Osteoblast (primary cell): ENCODE measurements at places on chromosomes 6 and 20. TPM values are rescaled to one million over a fixed set of nuclear protein-coding genes. Genes with fewer than 3 reads are reported as not detected.

DNA sequence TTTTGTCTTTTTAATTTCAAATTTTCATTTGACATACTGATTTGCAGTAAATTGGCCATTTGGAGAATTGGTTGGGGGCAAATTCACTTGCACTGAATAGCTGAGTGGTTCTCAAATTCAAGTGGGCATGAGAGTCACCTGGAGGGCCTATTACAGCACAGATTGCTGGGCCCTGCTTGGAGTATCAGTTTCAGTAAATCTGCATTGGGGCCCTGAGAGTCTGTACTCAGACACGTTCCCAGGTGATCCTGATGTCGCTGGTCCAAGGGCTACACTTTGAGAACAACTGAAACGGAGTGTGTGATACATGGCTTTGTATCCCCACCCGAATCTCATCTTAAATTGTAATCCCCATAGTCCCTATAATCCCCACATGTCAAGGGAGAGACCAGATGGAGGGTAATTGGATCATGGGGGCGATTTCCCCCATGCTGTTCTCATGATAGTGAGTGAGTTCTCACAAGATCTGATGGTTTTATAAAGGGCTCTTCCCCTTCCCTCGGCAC lies 115.9 kb downstream of the KLHL32 start:
- no peak overlapping the region for H3K4me3 ChIP-seq
- no peaks in the 10 kb centered on the region for H3K36me3 ChIP-seq
- no peaks in the 10 kb centered on the region for H3K27me3 ChIP-seq
- no peak for DNase-seq

DNA sequence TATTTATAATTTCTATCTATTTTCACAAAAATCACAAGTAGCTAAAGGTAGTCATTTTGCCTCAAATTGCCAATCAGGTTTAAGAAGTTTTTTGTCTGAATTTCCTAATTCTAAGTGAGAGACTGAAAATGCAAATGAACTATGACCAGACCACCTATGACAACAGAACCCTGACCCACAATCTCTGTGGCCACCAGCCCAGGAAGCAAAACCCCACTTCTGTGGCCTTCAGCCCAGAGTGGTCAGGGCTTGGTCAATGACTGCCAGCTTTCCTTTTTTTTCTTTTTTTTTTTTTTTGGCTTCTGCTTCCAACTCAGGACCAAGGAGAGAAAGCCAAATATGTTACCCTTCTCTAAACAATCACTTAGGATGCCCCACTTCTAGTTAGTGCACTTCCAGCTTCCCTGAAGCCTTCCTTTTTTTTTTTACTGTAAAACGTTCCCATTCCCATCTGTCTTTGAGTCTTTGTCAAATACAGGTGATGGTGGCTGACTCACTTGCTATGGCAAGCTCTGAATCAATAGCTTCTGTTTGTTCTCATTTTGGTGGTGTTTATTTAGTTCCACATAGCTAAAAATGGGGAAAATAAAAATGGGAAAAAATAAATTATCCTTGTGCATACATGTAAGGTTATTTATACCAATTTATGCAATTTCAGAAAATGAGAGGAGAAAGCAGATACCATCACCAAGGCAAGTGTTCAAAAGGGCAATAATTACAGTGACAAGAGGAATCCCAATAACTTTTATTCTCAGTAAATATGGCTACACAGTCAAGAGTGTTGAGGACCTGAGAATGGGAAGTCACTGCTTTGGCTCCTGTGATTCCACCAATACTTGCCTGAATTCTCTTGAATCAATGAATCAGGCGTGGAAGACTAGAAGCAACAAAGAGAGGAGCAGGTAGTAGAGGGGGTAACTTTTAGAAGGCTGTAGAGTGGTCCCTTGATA lies 170.3 kb upstream of the PDE7B start:
- H3K4me1 ChIP-seq: peaks cover 2% of the 10 kb centered on the region
- H3K4me3 ChIP-seq: no peak overlapping the region
- no peak for DNase-seq
- no peaks in the 10 kb centered on the region for H3K27me3 ChIP-seq
- no peaks in the 10 kb centered on the region for H3K36me3 ChIP-seq

DNA sequence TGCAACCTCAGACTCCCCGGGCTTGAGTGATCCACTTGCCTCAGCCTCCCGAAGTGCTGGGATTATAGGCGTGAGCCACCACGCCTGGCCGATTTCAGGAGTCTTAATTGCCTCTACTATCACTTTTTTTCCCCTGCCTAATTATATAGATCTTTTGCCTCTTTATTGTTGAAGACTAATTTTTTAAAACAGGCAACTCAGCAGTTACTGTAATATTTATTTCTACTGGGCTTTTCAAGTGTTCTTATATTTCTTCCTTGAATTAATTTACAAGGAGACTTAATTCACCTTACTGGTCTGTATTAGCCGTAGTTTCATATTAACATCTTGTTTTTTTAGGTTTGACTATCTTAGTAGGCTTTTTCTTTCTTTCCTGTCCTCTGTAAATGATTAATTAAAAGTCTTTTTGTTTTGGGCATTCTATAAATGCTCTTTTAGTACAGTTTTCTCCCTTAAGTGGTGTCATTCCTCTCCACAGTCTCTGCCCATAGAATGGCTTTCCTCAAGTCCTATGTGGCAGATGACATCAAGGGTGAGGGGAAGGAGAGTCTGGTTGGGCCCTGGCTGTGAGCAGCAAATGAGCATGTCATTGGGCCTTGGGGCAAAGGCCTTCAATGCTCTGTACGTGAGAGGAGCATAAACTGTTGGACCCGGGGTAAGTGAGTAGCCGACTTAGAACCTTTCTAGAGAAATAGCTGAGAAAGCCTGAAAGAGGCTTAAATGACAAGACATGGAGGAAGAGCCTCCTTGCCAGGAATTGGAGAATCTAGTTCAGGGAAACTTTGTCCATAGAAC lies 36.0 kb downstream of the ANKS1A start:
- H3K4me1 ChIP-seq: peaks cover 19% of the 10 kb centered on the region
- no peak overlapping the region for H3K4me3 ChIP-seq
- no peaks in the 10 kb centered on the region for H3K36me3 ChIP-seq
- H3K27me3 ChIP-seq: no peaks in the 10 kb centered on the region
- no peak for DNase-seq
- no peak overlapping the region for H3K27ac ChIP-seq

DNA sequence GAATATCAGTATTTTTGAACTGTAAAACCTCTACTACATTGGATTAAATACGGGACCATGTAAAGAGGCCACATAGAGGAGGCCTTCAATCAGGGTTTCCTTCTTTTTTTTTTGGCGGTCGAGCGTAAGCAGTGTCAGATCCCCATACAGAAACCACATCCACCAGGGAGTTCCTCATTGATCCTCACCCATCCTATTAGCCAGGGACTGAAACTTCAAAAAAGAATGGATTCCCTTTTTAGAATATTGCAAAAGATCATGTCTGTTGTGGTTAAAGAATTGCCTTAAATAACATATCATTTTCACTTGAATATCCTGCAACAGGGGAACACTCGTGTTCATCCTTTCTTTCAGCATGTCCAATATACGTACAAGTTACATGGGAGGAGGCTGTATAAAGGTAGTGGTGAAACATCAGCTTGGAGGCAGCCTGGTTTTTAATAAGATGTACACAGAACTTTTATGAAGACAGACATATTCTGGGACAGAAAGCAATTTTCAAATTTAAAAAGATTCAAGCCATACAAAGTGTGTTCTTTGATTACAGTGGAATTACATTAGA lies 96.1 kb downstream of the PPP1R14C start:
- H3K4me3 ChIP-seq: no peak overlapping the region
- H3K27ac ChIP-seq: no peak overlapping the region
- H3K4me1 ChIP-seq: peaks cover 7% of the 10 kb centered on the region
- no peaks in the 10 kb centered on the region for H3K36me3 ChIP-seq
- no peaks in the 10 kb centered on the region for H3K27me3 ChIP-seq

DNA sequence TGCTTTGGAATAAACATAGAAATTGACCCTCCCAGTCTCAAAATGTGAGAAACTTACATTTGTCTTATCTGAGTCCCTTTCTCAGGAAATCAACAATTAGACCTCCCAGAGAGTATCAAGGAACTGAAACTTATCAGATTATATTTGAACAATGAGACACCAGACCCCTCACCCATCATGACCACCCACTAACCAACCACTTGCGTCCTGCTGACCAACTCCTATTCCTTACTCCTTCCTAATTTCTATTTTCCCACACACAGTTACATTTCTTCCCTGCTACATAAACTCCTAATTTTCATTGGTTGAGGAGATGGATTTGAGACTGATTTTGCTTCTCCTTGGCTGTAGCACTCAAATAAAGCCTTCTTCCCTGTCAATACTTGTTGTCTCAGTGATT lies 97.9 kb downstream of the TPBG start:
- no peaks in the 10 kb centered on the region for H3K4me1 ChIP-seq
- H3K27me3 ChIP-seq: no peaks in the 10 kb centered on the region
- no peak overlapping the region for H3K4me3 ChIP-seq
- H3K27ac ChIP-seq: no peak overlapping the region

TBXT gene
- total RNA-seq: not detected in 2 replicates
